Tibial nerve (tissue), 4 donors: ENCODE measurements at places on chromosomes 11 and 22.

DNA sequence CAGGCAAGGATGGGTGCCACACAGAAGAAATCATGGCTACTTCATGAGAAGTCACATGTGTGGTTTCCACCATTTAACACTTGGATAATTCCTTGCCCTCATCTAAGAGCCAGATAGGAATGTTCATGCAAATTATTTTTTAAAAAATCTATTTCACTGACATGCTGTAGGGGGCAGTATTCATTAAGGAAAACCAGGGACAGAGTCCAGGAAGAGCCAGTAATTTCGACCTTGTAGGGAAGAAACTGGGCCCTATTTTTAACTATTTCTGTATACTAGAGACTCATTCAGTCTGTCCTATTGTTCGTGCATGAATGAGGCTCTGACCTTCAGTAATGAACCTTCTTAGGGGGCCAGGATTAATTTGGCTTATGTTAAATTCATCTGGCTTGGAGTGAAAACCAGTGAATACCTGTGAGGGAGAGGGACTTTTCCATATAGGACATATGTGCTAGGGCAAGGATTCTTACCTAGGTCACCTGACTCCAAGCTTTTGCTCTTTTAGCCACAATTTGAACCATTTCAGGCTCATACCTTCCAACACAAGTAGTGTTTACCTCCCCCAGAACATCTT is 192.7 kb downstream of the NAV2 start:
- no peak for DNase-seq

GRCh38 chr11:88421530-88421929 is 84.0 kb upstream of the CTSC start:
- no peak for DNase-seq

GRCh38 chr11:19599681-19600080 is 113.0 kb upstream of the NAV2 start:
- no peak for DNase-seq

DNA sequence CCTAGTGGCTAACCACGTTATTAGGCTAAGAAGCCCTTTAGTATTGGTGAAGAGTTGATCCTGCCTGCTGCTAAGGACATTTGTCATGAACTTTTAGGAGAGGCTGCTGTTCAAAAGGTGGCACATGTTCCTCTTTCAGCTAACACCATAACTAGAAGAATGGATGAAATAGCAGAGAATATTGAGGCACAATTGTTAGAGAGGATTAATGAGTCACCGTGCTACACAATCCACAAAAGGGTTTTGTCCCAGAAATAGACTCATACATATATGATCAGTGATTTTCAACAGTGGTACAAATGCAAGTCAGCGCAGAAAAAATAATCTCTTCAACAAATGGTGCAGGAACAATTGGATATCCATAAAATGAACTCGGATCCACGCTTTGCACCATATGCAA is 7.0 kb upstream of the MSANTD2 start:
- DNase-seq = no peak
